ENCODE measurements at places on chromosomes 6 and 20.
A peak's percentile ranks its signal among the peaks of the same experiment; 100 is the strongest.

GRCh38 chr6:41786451-41787218 lies 859 bp upstream of the TOMM6 start:
- peak; percentile 82 for DNase-seq

GRCh38 chr20:9500121-9500520 lies 14.3 kb upstream of the LAMP5 start:
- DNase-seq = no peak

- no peak for DNase-seq
These were observed 721.3 kb downstream of the EYS start for GRCh38 chr6:64985726-64986125.

GRCh38 chr6:28145231-28145630 lies 3.5 kb downstream of the ZKSCAN8 start:
- DNase-seq = no peak

DNA sequence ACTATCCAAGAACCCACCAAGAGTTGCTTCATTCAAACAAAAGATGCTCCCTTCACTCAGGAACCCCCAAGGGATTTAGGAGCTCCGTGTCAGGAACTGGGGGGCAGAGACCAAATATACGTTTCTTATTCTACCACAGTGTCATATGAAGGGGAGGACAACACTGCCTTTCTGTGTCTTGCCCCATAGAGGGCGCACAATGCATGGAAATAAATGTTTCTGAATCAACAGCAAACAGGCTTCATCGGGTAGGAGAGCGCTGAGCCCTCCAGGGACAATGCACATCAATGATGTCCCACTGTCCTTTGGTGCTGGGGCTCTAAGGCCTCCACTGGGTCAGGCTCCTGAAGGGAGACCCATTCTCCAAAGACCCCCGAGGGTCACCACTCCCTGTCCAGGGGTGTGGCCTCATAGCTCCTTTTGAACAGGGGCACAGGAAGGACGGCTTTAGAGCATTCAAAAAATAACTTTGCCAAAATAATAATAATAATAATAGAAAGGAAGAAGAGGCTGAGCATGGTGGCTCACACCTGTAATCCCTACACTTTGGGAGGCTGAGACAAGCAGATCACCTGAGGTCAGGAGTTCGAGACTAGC lies 31.1 kb downstream of the PLG start:
- DNase-seq = no peak

GRCh38 chr20:6298049-6298448 lies 175.2 kb upstream of the FERMT1 start:
- no peak for DNase-seq

- DNase-seq = no peak
These were observed 23.6 kb downstream of the PDSS2 start for GRCh38 chr6:107435798-107436197.

- DNase-seq = no peak
These were observed 26.3 kb upstream of the RAB23 start for GRCh38 chr6:57248311-57248895.

- no peak for DNase-seq
These were observed 4.2 kb downstream of the ELOVL4 start for GRCh38 chr6:79943133-79943532.

- no peak for DNase-seq
These were observed 41.5 kb upstream of the TGM3 start for GRCh38 chr20:2254333-2254732.

GRCh38 chr6:87875781-87876180 lies 171.9 kb upstream of the SPACA1 start:
- no peak for DNase-seq

DNA sequence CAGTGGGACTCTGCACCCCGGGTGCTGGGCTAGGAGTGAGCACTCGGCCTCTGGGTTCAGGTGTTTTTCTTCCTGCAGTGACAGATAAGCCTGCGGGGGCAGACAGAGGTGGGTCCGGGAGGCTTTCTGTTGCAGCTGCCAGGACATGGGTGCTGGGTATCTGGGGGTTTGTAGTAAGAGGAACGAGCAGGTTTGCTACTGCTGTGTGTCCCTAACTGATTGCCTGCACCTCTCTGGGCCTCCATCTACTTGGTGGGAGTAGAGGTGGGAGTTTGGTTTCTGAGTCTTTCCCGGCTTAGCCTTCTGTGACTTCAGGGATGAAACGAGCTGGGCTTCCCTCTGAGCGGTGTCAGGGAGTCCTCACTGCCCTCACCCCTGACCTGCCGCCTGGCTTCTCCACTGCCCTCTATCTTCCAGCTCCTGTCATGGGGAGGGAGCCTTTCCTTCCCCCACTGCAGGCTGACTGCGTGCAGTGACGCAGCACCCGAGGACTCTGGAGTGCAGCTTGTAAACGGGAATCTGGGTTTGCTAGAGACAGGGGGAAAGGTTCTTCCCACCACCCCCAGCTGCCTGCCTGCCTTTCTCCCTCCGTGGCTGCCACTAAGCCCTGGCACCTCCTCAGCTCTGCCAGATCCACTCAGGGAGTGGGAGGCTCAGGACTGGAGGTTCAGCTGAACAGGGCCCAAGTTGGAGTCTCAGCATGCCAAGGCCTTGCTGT lies 6.7 kb downstream of the DLGAP4 start:
- DNase-seq = peak; percentile 38

DNA sequence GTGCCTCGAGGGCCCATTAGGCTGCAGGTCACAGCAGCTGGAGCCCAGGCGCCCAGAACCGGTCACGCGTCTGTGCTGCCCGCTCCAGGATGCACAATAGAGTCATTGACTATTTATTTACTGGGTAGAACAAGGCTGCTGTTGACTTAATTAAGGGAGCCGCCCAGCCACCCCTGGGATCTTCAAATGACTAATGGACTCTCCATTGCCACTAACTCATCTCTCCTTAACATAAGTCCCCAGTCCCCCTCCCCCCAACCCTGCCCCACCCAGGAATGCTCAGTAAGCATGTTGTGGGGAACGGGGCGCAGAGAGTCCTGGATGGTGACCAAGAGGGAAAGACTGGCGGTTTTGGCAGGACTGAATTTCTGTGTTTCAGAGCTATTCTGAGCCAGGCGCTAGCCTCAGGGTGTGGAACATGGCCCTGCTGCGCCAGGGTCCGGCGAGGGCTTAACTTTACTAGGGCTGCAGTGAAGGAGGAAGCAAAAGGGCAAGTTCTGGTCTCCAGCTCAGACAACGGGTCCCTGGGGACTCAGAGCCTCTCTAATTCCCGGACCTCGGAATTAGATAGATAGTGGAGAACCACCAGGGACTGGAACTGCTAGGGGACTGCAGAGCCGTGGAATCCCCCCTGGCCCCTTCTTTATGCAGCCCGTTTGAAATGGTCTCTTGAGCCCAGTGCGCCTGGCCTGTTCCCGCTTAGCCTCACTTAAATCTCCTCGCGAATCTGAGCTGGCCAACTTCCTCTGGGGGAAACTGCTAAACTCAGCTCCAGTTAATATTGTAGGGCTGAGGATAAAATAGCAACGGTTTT lies 1.5 kb upstream of the GRIK2 start:
- DNase-seq = no peak

- no peak for DNase-seq
These were observed 21.7 kb downstream of the ABHD12 start for GRCh38 chr20:25368976-25369375.

GRCh38 chr20:62378215-62378614 lies 8.7 kb upstream of the RPS21 start:
- no peak for DNase-seq

DNA sequence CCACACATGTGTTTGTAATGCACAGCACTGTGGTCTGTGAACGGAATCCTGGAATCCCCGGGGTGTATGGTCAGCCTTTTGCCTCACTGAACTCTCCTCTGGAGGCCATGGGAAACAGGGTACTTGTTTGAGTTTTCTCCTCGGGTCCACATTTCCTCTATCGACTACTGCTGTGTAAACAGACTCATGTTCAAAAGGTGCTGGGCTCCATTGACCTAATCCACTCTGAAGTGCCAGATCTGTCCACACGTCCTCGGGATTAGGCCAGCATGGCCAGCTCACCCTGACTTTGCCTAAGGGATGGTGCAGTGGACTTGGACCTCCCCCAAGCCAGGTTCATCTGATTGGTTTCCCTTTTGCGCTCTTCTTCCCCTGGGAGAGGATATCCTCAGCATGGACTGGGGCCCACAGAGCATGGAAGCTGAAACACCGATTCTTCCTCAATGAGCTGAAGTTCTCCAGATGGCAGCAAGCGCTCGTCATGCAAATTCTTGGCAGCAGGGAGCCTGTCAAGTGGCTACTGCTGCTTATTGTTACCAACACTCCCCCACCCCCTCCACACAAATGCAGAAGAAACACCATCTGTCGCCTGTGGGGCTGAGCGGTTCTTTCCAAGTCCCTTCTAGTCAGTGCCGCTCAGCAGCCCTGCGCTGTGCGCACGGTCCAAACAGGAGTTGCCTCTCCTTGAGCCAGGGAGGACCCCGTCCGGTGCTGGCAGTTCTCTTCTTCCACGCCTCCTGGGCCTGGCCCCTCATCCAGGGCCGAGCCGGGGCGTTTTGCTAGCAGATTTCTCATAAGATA lies 292.6 kb upstream of the MARCKS start:
- DNase-seq = peak; percentile 65

- peak; percentile 38 for DNase-seq
These were observed 79.5 kb upstream of the MYL9 start for GRCh38 chr20:36461600-36462439.

DNA sequence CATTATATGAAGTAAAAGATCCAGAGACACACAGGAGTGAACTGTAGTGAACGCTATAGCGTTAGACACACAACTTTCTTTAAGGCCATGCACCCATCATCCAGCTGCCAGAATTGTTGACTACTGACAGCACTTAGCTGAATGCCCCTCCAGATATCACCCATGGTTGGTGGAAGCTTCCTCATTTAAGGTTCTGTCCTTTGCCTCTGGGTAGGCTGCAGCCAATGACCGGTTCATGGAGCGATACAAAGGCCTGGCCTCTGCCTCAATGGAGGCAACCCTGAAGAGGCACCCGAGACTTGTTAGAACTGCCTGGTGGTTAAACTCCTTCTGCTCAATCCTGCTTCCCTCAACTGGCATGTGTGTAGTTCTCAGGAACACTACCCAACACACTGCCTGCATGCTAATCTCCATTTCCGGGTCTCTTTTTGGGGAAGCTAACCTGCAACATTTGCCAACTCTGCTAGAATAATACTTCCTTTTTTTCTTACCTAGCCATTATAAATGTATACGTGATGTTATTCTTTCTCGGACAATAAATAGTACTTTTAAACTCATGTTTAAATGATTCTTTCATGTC lies 49.8 kb upstream of the THEMIS start:
- DNase-seq = no peak

DNA sequence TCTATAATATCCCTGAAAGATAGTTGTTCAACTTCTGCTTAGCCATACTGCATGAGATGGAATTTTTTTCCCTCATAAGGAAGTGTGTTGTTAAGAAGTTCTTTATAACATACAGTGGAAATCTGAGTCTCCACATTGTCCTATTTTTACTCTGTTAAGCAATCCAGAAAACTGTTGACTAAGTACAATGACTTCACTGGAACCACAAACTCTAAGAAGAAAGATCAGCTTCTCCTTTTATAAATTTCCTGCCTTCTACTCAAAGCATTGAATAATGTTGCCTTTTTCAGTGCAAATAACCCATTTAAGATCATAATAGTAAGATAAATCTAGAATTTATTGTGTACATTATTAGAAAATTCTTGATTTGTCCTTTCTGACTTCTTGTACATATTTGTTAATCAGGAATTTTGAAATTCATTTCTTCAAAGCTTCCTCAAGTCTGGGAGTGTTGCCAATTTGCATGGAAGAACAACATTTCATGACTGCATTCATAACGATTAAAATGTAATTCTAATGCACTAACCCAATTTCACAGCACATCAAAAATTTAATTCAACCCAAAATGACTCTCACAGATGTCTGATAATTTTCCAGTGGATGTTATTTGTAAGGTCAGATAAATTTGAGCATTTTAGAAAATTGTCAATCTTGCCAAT lies 45.6 kb upstream of the ANKEF1 start:
- no peak for DNase-seq

DNA sequence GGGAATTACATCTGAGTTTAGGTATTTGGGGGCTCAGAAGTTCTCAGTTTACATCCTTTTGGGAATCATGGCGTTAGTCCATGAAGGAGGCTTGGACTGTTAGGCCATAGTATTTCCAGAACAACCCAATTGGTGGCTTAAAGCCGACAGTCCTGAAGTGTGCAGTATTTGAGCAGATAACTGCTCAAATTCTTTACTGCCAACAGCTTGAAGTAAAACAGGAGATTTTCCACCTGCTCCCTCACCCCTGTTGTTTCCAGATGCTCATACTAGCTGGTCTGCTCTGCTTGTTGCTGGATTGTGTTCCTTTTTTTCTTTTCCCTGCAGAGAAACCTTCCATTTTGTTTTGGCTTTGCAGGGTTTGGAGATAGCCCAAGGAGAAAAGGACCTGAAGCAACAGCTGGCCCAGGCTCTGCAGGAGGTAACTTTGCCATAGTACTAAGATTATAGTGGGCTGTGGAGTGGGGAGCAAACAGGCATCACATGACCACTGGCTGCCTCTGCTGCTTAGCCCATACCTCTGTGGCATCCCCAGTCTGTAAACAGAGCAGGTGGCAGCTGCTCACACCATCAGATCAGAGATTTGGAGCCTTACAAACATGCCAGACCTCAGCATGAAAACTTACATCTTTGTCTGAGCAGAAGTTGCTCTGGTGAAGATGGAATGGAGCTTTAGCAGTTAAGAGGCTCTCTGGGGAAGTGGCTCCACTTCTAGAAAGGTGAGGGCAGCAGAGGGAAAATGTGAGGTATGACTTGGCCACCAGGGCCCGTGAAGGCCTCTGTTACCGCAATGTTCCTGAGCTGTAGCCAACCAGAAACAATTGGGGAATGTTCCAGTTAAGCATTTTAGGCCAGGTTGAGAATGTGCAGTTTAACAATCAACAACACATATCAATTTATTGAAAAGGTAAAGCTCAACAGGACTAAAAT lies 17.6 kb downstream of the RNF8 start:
- no peak for DNase-seq

- no peak for DNase-seq
These were observed 74.8 kb upstream of the BMP2 start for GRCh38 chr20:6692566-6693173.

DNA sequence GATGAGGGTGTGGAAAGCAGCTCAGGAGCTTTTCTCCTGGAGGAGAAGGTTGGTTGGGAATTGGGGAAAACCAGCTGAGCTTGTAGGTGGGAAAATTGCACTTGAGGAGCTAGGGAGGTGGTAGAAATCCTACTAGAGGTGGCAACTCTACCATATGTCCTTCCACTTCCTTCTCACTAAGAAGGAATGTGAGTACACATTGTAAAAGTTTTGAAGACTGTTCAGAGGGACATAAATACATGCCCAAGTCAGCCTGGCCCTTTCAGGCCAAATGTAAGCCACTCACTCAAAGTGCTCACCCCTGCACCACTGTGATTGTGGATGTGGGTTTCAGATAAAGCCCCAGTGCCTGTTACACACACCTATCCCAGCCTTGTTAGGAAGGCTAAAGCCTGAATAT lies 290.5 kb upstream of the PLCB4 start:
- no peak for DNase-seq

DNA sequence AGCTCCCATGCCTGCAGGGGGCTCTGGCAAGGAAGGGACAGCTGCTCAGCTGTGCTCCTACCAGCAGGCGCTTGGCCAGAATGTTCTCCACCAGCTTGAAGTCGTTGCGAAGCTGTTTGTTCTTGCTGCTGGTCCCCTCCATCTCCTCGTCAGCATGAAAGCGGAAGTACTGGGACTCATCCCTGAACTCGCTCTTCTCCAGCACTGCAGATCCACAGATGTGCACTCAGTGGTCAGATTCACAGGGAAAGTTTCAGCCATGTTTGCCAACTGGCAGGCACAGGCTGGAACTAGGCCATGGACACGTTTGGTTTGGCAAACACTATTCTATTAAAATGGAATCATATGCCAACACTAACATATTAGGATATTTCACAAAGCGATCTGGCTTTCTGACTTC lies 167.9 kb downstream of the PREX1 start:
- DNase-seq = no peak

- no peak for DNase-seq
These were observed 32.2 kb downstream of the CD83 start for GRCh38 chr6:14149739-14150130.

All from SJSA1 (cell line).